GM13976 (cell line): ENCODE measurements at places on chromosomes 5 and 9.

GRCh38 chr5:177440211-177440989 is 6.2 kb upstream of the PRR7 start:
- DNase-seq: no peak

DNA sequence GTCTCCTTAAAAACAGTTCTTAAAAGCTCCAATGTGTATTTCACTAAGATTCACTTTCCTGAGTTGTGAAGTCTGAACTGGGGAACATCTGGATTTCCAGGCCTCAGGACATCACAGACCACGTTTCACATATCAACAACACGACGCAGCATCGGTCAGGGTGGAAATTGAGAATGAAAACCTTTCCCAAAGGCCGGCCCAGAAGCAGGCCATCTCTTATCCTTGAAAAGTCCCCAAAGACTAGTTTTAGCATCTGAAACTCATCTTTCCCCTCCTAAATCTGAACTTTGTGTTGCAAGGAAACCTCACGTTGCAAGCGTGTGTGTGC is 96.4 kb upstream of the COL5A1 start:
- no peak for DNase-seq

- DNase-seq: no peak
These were observed 248.1 kb upstream of the TAS2R1 start for GRCh38 chr5:9878206-9878605.

DNA sequence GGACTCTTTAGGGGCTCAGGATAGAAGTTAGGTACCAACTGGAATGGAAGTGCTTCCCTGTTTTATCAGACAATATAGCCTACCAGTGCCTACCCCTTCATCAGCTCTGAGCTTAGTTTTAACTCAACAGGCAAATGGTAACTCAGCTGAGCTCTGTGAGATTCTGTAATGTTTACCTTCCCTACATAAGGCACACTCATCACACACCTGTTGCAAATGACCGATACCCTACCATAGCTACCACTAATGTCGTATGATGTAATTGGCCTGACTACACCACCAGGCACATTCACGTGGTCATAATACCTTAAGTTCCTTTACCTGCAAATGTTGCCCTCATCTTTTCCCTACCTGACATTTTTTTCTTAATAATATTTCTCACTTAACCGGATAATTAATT is 254.8 kb downstream of the ADGRV1 start:
- no peak for DNase-seq

GRCh38 chr5:166768536-166768935 is 1522.9 kb upstream of the WWC1 start:
- DNase-seq: no peak

- DNase-seq: no peak
These were observed 52.0 kb upstream of the KCNIP1 start for GRCh38 chr5:170451747-170452365.

- DNase-seq: peak; percentile 56
These were observed 3.9 kb upstream of the GNAQ start for GRCh38 chr9:78035383-78035993.

GRCh38 chr5:68529581-68529980 is 314.0 kb downstream of the PIK3R1 start:
- DNase-seq: no peak

GRCh38 chr5:128477944-128478343 is 60.1 kb downstream of the FBN2 start:
- DNase-seq: no peak

DNA sequence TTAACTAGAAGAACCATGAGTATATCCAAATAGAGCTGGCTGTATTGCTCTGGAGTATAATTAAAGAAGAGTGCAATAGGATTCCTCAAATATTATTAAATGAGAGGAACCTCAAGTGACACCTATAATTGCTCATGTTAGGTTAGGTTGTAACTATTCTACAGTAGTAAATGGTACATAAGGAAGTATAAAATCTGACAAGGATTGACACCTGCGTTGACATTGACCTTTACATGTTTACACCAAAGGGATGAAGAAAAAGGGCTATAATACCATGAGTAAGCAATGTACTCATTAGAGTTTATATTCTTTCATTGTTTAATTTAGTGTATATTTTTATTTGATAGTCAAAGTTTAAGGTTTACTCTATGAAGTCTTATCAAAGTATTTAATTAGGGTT is 48.9 kb downstream of the SLC12A2 start:
- DNase-seq: no peak

DNA sequence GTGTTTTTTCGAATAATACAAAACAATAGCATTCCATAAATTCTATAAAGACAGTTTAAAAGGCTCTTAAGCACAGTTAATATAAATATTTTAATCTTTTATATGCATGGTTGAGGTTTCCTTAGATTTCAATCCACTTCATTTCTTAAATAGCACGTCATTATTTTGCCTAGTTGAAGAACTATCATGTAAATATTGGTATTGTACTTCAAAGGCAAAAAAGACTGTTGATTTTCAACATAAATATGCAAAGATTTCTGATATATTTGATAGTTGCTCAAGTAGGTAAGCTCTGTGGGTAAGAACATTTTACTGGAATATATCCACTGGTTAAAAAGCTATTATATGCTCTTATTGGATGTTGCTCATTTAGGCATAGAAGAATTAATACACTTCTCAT is 458.6 kb downstream of the NR2F1-AS1 start:
- no peak for DNase-seq

DNA sequence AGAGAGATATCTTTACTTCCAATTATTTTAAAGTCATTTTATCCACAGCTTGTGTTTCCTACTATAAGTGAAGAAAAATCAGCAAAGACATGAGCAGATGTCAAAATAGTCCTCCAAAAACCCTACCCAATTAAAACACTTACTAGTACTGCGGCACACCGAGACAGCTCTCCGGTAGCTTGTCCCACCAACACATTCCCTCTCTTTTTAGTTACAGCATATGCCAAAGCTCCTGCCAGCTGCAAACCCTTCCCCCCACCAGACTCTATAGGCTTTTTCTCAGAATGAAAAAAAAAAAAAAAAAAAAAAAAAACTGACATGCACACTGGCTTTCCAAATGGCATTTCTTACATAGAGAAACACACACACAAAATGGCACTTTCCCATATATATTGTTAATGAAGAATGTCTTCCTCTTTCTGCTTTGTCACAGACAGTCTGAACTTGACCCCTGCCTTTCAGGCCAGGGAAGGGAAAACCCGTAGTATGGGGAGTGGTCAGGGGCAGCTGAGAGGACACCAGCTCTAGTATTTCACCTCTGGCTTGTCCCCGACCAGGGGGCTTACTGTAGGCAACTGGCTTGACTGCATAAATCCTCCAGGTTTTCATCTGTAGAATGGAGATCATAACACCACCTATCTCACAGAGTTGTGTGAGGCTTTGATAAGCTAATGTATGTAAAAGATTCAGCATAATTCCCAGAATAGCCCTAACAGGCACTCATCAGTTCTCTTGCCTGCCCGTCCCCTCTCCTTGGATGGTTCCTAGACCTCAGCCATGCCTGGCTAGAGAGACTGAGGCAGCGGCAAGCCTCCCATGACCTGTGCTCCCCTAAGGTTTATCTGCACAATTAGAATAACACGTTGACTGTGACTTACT is 233.6 kb downstream of the CRB2 start:
- DNase-seq: no peak

GRCh38 chr9:82180711-82181110 is 192.1 kb downstream of the SPATA31D1 start:
- no peak for DNase-seq

DNA sequence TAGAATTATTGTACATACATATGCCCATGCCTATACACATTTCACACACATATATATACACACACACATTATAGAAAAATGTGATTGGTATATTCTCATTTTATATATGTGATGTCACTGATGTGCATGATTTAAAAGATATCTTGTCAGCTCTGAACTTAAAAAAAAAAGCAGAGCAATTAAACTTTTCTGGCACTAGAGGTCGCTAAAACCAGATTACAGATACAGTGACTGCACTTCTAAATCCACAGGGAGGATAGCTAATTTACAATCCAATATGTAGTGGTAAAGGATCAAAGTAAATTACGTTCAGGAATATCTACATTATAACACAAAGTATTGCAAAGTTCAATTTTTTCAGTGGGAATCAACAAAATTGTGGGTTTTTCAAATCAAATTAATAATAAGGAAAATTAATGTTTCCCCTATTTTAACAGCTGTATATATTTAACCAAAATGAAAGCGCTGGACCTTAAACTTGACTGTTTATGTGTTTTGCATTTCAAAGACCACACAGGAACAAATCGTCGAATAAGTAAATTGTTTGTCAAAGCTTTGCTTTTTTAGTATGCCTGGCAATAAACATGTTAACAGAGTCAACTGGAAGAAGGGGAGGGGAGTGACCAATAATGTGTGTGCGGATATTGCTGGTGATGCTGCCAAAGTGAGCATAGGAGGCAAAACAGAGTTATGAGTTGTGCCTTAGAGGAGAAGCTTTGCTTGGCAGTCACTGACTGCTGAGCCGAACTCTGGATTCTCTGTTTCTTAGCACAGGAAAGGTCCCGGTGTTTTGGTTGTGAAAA is 1201.4 kb upstream of the C9orf72 start:
- peak; percentile 16 for DNase-seq
